ENCODE measurements at places on chromosomes 16 and 17.

GRCh38 chr17:45145035-45145389, 3.3 kb upstream of the HEXIM1 start:
- no peak for DNase-seq

GRCh38 chr17:27530764-27531391, 74.6 kb downstream of the KSR1 start:
- DNase-seq: peak; percentile 76

DNA sequence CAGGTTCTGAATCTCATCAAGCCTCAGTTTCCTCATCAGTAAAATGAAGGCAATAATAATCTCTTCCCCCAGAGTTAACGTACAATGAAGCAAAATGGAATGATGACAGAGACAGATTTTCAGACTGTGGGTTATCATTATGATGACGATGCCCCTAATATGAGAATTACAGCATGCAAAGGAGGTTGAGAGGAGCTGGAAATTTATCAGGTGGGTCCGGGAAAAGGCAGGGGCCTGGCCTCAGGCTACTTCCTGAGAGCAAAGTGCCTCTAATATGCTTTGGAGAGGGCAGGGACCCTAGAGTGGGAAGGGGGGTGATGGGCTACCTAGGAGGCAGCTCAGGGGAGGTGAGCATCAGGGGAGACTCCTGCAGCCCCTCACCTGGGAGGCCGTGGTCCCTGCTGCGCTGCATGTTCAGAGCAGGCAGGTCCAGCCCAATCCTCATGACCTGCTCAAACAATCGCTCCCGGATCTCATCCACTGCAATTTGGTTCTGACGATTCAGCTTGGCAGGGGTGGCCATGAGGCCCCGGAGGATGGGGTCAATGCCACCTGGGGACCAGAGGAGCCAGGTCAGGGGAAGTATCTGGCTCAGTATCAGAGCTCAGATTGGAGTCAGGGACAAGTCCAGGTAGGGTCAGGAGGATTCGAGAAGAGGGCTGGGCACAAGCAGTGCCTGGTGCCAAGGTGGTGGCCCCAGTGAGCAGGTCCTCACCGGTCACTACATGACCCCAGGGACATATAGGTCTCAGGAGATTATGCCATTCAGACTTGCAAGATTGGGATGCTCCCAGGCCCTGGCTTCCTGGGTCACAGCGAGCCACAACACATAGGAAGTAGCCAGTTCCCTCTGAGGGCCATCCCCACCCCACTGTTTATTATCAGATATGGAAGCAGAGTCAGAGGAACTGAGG, 8.1 kb downstream of the MPO start:
- DNase-seq: no peak

DNA sequence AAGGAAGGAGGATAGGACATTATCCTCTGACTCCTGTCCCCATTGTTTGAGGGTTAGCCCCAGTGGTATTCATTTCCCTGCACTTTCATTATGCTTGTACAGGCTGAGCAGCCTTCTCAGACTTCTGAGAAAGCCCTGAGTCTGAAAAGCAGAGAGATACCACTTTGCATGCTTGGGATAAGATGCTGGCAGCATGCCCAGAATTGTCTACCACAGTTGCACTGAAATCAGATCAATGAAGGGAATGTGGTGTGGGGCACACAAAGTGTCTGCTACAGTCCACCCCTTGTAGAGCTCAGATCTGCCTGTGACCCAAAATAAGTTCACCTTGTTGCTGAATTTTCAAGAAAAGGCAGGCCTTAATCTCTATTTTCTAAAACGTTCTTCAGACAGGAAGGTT, 160.6 kb downstream of the CCT6B start:
- DNase-seq: no peak

DNA sequence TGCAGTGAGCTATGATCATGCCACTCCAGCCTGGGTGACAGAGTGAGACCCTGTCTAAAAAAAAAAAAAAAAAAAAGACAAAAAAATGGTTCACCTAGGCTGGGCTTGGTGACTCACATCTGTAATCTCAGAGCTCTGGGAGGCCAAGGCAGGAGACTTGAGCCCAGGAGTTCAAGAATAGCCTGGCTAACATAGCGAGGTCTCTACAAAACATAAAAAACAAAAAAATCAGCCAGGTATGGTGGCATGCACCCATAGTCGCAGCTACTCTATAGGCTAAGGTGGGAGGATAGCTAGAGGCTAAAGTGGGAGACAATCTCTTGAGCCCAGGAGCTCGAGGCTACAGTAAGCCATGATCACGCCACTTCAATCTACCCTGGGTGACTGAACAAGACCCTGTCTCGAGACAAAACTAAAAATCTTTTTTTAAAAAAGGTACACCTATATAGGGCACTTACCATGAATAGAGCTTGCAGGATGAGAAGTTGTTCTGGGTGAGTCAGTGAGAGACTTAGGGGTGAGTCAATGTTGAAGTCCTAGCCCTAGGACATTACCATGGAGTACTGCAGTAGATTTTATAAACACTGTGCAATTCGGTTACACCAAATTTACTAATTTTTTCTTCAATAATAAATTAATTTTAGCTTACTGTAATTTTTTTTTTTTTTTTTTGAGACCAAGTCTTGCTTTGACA, 19.0 kb downstream of the USP32 start:
- DNase-seq: no peak

GRCh38 chr17:66906321-66907278, 57.9 kb upstream of the CACNG4 start:
- peak; percentile 88 for DNase-seq

- peak; percentile 32 for DNase-seq
Measured at GRCh38 chr16:85491058-85491771, 121.9 kb upstream of the GSE1 start.

DNA sequence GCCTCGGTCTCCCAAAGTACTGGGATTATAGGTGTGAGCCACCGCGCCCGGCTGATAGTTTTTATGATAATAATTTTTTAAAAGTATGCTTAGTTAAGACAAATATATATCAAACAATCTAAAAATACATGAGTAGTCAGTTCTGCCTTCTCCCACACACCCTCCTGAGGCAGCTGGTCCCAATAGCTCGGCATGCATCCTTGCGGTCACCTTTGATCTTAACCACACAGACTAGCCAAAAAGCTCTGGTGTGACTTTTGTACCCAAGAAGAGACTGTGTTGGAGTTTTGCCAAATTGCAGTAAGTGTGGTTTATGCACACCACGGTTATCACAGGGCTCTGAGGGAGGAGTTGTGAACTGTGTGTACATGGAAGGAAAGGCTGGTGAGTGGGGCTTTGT, 25.6 kb downstream of the ATP6V0A1 start:
- DNase-seq: peak; percentile 74
